ENCODE measurements at places on chromosomes 7 and 10.

DNA sequence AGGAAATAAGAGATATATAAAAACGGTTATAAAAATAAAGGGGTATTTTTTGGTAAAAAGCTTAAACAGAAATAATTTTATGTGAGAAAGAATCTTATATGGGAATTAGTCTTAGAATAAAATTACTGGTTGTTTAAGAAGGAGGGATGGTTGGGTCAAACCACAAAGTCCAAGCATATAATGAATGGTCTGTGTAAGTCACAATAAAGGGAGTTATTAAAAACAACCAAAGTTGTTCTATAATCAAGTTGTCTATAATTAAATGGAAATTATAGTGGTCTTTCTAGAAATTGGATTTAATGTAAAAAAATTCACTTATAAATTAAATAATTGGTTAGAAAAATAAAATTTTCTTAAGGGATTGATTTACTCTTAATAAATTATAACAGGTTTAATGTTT is 304.8 kb downstream of the POM121L12 start:
- DNase-seq, result no peak

DNA sequence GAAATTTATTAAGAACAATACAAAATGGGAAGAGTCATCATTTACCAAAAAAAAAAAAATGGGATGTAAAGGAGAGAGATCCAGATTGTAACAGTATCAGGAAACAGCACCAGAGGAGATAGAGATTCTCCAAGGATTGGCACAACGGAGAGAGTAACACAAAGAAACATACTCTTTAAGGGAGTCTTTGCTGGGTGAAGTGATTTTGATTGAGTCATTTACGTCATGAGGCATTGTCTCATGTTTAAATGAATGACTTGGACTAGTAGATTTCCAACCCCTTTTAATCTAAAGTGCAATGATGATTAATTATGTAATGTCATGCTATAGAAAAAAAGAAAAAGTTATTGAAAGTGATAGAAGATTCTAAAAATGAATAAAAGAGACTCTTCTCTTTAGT is 68.8 kb downstream of the ITGB8 start:
- DNase-seq, result no peak

GRCh38 chr10:25999295-25999981 is 65.4 kb downstream of the MYO3A start:
- peak; percentile 47 for DNase-seq

GRCh38 chr7:47574482-47575329 is 7.2 kb downstream of the TNS3 start:
- no peak for DNase-seq

DNA sequence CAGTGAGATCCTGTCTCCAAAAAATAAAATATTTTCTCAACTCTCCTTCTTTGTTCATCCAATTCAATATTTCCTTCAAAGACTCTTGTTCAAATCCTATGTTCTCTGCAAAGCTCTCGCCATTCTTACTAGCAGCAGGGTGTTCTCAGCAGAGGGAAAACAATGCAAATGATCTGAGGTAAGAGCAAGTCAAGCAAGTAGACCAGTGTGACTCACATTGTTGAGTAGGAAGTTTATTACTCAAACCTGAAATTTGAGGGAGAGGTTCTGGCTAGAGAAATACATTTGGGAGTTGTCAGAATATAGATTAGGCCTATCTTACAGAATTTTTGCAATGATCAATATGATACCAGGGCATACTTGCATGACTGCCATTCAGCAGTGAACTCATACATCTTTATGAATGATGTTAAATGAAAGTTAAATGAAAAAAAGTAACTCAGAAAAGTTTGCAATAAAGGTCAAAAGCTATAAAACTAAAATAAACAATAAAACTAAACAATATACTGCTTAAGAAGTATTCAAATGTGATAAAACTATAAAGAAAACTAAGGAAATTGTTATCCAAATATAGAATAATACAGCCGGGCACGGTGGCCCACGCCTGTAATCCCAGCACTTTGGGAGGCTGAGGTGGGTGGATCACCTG is 5.8 kb downstream of the IDE start:
- DNase-seq, result no peak

GRCh38 chr10:18240185-18240882 is 100.1 kb downstream of the CACNB2 start:
- DNase-seq, result peak; percentile 21

GRCh38 chr10:23694921-23695824 is 256.3 kb downstream of the OTUD1 start:
- DNase-seq, result no peak

- DNase-seq, result no peak
Measured at GRCh38 chr10:104109908-104110662, 11.9 kb upstream of the SFR1 start.

GRCh38 chr10:122459561-122460273 is 1.6 kb upstream of the HTRA1 start:
- no peak for DNase-seq

- no peak for DNase-seq
Measured at GRCh38 chr7:97006055-97006815, 882 bp downstream of the DLX6 start.

DNA sequence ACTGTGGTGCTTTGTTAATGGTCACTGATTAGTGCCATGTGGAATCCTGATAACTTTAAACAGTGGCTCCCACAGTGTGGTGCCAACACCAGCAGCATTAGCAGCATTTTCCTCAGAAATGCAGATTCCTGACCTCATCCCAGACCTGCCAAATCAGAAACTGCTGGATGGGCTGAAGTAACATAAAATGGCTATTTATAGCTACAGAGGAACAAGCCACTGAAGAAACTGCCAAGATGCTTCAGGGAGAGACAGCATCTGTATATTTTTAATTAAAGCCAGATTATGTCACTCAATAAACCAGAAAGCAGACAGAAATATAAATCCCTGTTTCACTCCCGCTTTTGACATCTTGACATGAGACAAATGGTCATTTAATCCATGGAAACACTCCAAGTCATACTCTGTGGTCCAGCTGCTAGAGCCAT is 178.5 kb downstream of the AMPH start:
- no peak for DNase-seq

DNA sequence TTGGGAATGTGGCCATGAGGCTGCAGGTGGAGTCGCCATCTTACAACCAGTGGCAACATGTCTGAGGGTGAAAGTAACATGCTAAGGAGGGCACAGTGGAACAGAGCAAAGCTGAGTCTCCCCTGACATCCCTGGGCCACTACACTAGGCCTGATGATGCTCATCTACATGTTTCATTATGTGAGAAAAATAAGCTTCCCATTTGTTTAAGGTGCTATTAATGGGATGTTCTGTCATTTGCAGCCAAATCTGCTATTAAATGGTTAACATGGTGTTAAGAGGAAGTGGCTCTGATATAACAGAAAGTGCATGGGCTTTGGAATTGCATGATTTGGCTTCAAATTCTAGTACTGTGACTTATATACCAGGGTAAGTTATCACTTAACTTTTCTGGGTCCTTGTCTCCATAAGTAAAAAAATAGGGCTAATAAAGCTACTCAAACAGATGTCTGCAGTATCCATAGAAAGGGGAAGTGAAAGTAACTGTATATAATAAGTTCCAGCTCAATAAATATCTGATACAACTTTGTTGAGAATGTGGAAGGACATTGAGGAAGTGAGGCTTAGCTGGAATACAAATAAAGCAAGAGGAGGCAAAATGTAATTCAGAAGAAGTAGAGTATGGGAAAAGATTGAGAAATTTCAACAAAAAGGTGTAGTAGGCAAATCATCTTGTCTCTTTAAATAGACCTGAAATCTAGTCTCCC is 158.9 kb downstream of the RTKN2 start:
- DNase-seq, result no peak

DNA sequence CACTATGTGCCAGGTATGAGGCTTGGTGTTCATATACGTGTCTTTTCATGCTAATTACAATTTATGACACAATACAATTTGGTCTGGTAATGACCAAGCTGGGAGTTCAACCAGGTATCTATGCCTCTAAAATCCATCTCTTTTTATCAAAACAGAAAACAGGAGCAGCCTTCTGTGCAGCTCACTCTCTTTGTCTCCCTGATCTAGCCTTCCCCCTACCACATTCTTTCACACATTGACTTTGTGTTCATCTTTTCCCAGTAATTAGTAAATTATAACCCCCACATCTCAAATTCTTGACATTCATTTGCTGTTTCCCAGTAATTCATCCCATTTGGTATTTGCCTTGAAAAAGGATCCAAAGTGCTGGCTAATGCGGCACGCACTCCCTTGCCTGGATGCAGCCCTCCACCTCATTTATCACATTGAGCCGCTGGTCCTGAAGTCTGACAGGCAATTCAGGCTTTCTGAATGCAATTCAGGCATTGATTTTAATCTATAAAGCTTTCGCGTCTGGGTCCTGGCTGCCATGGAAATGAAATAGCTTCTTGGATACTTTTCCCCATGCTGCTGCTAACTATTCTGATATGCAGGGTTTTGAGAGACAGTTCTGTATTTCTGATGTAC is 112.5 kb upstream of the ANKRD1 start:
- DNase-seq, result no peak

GRCh38 chr7:927031-927671 is 27.3 kb downstream of the ADAP1 start:
- DNase-seq, result peak; percentile 70

- DNase-seq, result no peak
Measured at GRCh38 chr7:2862831-2863361, 18.8 kb upstream of the GNA12 start.

GRCh38 chr10:110172155-110172554 is 35.2 kb upstream of the MXI1 start:
- DNase-seq, result no peak

- DNase-seq, result no peak
Measured at GRCh38 chr10:986881-987619, 1.2 kb upstream of the GTPBP4 start.

- no peak for DNase-seq
Measured at GRCh38 chr10:64863836-64864235, 1342.6 kb downstream of the REEP3 start.

DNA sequence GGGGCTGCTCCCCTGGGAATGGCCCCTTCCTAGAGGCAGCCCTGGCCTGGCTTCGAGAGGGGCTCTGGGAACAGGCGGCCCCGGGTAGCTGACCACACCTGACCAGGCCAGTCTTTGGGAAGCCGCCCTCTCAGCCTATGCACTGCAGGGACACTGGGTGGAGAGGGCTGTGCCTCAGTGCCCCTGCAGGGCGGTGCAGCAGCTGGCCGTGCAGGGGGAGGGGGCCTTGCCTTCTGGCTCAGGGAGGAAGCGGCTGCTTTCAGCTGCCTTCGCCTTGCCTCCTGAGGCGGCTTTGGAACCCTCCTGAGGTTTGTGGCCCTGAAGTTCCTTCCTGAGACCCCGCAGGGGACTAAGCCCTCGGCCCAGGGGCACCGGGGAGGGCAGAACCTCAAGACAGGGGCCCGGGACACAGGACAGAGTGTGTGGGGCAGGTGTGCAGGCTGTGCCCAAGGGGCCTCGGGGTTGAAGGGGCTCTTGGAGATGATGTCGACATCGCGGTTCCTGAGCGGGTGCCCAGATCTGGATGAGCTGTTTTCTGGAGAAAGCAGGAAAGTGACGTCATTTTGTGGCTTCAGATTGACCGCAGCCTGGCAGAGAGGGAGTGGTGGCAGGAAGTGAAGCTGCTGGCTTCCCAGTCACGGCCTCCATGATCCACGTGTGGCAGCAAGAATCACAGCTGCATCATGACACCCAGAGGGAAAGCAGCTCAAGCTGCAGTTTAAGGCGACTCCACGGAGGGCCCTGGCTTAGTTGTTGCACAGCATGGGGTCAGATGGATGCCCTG is 17.7 kb downstream of the ADAM8 start:
- DNase-seq, result peak; percentile 85

- no peak for DNase-seq
Measured at GRCh38 chr10:131722525-131723264, 178.1 kb upstream of the PPP2R2D start.

DNA sequence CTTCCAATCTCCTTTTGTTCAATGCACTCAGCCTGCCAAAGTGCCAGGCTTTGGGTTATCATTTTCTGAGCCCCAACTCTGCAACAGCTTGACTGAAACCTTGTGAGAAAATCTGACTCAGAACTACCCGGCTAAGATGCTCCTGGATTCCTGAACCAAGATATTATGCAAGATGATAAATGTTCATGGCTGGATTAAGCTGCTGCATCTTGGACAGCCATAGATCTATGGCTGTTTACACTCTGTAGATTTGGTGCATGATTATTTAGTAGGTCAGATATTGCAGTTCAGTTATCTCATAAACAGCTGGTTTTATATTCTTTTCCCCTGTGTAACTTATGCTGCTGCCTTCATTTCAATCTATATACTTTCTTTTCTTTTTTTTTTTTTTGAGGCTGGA is 243.5 kb downstream of the GATA3 start:
- DNase-seq, result no peak

DNA sequence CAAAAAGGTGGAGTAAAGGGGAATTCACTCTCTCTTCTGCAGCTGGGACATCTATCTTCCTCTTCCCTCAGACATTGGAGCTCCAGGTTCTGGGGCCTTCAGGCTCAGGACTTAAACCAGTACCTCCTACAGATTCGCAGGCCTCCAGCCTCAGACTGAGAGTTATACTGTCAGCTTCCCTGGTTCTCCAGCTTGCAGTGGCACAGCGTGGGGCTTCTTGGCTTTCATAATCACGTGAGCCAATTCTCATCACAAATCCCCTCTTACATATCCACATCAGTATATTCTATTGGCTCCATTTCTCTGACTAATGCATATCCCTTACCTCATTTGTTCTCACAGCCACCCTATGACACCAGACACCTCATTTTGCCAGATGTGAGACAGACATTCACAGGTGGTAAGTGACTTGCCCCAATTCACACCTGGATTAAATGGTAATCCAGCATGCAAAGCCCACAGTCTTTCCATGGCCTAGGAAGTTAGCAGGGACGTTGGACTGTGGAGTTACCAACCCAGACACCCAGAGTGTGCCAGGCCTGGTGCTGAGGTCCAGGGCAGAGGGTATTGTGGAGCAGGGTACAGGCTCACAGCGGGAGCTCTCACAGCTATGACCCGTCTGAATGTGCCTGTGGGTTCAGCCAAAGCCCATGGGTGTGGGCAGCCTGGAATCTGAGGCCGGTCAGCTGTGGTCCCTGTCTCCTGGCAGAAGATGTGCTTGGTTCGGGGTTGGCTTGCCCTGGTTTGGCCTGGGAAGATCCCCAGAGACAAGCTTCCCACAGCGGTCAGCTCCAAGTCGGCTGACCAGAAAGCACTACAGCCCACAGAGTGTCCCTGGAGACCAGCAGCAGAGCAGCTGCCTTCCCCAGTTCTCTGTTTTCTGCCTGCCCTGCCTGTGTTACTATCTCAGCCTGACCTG is 18.4 kb upstream of the ZCCHC24 start:
- DNase-seq, result no peak

- DNase-seq, result no peak
Measured at GRCh38 chr7:55158541-55159382, 139.9 kb downstream of the EGFR start.

- no peak for DNase-seq
Measured at GRCh38 chr7:525740-526139, 6.1 kb upstream of the PDGFA start.

Data from head of caudate nucleus (tissue), 42 donors.